ENCODE measurements at places on chromosomes 4 and X.

GRCh38 chr4:105587841-105588240 lies 35.4 kb downstream of the ARHGEF38 start:
- DNase-seq = no peak

DNA sequence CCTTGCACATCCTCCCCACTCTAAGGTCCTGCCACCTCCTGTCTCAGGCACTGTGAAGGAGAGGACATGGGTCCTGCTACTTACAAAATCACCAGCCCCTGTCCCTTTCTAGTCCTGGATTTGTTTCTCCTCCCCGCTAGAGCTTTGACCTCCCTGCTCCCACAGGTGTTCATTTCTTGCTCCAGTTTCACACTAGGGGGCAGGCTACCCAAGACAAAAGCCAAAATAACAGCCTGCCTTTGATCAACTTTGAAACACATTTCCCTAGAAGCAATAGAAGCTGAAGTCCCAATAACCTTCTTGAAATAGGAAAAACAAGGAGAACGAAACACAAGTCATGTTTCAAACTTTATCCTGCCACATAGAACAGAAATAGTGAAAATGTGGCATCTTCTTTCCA lies 164.4 kb downstream of the QDPR start:
- DNase-seq = peak; percentile 4

GRCh38 chr4:1177274-1178141 lies 5.1 kb upstream of the SPON2 start:
- no peak for DNase-seq

DNA sequence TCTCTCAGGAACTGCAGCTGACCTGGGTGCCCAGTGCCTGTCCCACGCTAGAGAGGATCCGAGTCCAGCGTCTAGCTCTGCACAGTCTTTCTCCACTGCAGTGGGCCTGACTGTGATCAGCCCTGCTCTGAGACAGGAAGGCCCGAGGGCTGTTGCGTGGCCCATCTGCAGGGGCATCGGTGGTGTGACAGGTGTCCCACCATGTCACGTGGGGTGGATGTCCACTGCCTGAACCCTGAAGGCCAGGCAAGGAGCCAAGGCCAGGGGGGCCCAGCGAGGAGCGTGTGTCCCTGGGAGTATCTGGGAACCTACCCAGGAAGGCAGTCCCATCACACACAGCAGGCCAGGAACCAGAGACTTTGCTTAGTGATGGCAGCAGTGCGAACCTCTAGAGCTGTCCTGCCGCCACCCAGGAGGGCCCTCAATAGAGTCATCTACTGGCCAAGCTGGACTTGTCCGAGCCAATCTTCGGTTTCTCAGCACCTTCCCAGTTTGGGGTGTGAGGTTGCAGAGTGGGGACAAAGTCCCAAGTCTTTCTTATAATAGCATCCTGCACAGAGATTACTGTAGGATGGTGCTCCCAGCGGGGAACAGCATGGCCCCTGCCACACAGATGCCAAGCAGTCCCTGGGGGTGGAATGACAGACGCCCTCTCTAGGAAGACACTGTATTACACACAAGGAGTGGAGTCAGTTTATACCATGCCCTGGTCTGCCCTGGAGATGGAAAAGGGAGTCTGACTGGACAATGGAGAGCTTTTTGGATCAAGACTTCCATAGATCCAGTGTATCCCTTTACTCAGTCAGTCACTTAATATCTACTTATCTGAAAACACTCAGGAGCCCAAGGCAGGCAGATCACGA lies 38.3 kb downstream of the DCTD start:
- DNase-seq = no peak

- no peak for DNase-seq
Measured at GRCh38 chrX:35015621-35016020, 73.0 kb downstream of the FAM47B start.

GRCh38 chr4:122836941-122837340 lies 10.3 kb downstream of the FGF2 start:
- DNase-seq = no peak

DNA sequence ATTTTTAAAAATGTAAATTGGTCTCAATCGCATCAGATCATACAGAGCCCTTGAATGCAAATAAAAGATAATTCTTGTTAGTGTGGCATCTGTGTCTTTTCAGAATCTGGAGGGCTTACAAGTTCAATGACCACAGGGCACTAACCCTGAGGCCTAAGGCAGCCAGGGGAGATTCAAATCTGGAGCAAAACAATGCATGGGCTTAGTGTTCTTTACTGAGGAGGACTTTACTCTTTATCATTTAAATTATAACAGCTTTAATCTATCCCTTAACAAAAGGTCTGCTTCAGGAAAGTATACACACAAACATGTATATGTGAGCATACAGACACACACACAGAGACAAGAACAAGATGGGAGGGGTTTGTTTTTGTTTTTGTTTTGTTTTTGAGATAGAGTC lies 51.0 kb upstream of the NSUN7 start:
- no peak for DNase-seq

GRCh38 chr4:180615746-180616145 lies 1627.5 kb upstream of the TENM3 start:
- no peak for DNase-seq

GRCh38 chr4:183177001-183177400 lies 77.9 kb downstream of the WWC2 start:
- no peak for DNase-seq

DNA sequence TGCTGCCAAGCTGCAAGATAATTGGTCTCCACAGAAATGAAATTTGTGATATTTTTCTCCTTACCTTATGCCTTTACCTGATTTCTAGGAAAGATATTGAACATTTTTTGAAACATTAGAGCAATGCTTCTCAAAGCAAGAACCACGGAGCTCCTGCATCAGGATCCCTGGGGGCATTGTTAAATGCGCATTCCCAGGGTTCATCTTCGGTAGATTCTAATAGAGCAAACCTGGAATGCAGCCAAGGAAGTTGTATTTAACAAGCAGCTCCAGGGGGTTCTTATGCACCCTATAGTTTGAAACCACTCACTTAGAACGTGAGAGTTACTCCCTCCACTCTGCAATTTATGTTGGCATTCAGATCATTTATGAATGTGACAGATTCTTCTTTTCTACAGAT lies 126.2 kb downstream of the SLC39A8 start:
- no peak for DNase-seq

DNA sequence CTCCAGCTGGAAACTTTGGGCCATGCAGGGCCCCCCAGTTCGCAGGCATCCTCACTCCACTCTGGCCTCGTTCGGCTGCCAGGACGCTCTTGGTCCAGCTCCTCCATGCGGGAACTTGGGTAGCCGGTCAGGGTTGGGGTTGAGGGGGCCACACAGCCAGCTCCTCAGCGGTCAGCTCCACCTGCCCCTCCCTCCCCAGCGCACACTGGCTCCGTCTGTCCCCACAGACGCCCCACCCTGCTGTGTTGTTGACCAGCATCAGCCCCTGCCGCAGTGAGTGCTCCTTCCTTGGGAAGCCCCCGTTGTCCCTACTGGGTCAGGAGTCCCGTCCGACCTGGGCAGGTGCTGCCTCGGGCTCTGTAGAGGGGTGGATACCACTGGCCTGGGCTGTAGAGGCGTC lies 5.8 kb downstream of the FGFRL1 start:
- no peak for DNase-seq

- DNase-seq = no peak
Measured at GRCh38 chrX:153469811-153470410, 465 bp downstream of the HAUS7 start.

DNA sequence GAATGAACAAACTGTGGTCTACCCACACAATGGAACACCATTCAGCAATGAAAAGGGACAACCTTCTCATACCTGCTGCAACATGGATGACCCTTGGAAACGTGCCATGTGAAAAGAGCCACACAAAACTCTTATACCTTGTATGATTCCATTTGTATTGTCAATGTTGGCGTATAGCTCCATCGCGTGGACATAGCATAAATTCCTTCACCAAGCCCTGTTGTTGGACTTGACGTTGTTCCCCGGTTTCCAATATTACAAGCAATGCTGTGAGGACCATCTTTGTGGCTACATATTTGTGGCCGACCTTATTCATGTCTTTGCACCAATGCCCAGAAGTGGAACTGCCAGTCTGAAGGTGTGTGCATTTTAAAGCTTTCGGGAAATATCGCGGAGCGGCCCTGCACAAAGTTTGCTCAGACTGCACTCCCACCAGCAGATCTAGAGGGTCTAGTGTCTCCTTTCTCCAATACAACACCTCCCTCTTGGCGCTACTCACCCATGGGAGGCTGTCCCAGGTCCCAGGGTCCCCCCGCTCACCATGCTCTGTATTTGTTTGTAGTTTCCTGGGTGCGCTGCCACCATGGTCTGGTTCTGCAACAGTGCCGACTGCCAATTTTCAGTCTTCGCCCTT lies at the start of gene CLDN34:
CLDN34 (plus strand) TSS at position 584 of the 634 bp plus-strand sequence; CDS start at position 584, 0 bp downstream.
- DNase-seq = no peak

DNA sequence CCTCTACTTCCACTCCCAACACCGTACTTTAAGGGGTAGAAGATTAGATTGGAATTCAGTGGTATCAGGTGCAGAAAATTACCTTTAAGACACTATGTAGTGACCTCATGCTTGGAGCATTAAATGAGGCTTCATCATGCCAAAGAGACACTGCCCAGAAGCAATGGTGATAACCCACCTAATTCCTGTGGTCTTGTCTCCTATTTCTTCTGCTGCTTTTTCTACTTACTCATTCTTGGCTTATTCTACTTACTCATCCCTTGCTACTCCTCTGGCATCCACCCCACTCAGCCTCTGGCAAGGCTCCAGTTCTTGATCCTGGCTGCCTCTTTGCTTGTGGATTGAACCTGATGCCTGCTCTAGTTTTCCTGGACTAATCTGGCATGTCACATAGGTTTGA lies 62.3 kb upstream of the ADAMTS3 start:
- DNase-seq = no peak

DNA sequence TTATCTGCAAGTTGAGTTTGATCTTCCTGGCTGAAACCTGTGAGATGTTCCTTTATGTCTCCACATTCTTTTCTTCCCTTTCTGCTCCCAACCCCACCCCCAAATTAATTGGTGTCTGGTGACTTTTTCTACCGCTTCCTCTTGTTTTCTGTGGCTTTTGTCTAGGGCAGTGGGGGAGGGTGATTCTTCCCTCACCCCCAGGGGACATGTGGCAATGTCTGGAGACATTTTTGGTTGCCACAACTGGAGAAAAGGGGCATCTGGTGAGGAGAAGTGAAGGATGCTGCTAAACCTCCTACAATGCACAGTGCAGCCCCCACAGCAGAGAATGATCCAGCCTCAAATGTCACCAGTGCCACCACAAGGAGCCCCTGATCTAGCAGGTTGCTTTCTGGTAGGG lies 152.9 kb downstream of the NHS start:
- DNase-seq = no peak

- no peak for DNase-seq
Measured at GRCh38 chr4:79385641-79386040, 22.4 kb downstream of the GK2 start.

DNA sequence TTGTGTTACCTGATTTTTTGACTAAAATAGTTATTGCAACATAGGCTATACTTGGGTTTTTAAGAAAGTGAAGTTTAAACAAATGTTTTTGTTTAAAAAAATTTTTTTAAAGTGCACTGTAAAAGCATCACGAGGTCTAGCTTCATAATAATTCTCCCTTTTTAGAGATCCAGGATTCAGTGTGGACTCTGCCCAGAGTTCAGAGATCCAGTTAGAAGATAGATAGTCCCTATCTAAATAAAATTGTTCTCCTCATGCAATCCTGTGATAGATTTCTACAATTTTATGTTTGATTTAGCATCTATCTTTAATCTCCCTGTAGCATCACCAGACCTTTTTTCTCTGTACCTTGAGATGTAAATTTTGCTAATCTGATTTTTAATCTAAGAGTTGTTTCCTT lies 85.5 kb upstream of the HPGD start:
- DNase-seq = no peak
